ENCODE measurements at places on chromosomes 3 and 15.

DNA sequence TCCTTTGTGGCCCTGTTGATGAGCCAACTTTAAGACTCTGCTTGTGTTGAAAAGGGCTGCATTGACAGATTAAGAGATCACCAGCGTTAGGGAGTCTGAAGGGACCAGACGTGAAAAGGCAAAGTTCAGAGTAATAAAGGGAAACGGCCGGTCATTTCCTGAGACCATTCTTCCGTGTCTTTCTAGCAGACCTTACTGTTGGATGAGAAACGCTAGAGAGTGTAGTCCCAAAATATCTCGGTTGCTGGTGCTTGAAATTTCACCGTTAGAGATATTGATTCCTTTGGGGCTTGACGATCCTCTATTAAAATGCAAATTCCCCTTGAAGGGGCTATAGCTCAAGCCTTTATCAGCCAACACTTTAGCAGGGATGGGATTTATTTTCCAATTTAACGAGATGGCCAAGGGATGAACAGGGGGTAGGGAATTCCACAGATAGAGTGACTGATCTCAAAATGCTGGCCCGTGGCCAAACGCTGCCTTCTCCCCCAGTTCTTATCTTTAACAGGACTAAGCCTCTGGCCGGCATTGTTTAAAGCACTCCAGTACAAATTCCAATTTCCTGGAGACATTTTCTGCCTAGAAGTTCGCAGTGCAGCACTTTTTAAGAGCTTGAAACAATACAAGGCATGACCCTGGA is 250.4 kb downstream of the TJP1 start:
- DNase-seq, result no peak

- DNase-seq, result no peak
These were observed 169.0 kb upstream of the TSC22D2 start for GRCh38 chr3:150238995-150239619.

- no peak for DNase-seq
These were observed 22.4 kb downstream of the CYP11A1 start for GRCh38 chr15:74345051-74345450.

DNA sequence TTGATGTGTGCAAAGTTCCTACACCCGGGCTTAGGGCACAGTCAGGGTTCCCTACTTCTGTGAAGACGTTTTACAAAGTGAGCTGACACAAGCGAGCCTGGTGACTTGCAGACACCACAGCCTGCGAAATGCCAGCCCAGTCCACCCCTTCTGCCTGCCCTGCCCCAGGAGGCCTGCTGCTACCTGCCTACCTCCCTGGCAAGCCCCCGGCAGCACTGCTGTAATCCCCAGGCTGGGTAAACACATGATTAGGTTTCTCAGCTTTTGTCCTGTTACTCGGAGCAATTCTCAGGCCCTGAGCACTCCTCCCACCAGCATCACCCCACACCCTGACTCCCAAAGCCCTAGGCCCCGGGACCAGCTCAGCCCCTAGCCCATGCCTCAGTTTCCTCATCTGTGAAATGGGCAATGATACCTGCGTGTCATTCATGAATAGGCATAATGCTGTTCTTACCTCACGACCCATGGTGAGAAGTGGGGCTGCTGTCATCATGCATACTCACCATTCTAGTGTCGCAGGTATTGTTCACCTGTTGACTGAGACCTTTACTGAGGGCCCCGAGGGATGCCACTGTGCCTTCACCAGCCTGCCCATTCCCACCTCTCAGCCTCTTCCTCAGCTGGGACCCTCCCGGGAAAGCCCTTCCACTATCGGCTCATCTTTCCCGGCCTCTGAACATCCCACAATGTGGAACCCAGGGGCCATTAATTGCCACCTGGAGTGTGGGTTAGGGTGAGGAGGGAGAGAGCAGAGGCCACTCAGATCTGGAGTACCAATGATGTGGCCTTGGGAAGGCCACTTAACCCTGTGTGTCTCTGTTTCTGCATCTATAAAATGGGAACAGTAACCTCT is 31.5 kb upstream of the SLC6A6 start:
- DNase-seq, result no peak

DNA sequence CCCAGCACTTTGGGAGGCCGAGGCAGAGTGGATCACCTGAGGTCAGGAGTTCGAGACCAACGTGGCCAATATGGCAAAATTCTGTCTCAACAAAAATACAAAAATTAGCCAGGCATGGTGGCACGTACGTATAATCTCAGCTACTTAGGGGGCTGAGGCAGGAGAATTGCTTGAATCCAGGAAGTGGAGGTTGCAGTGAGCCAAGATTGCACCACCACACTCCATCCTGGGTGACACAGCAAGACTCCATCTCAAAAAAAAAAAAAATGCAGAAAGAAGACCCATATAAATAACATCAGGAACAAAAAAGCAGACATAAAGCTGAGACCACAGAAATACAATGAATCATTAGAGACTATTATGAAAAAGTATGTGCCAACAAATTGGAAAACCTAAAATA is 235.2 kb upstream of the VEPH1 start:
- DNase-seq, result no peak

- no peak for DNase-seq
These were observed 6.1 kb downstream of the ZBTB47 start for GRCh38 chr3:42659451-42660130.

- DNase-seq, result no peak
These were observed 35.1 kb downstream of the FBXL2 start for GRCh38 chr3:33312361-33312760.

GRCh38 chr15:73368301-73369136 is at the start of gene HCN4:
TSS of gene HCN4 (minus strand) at chr15:73368958. CDS start at chr15:73368270, 688 bp downstream.
- DNase-seq, result no peak

DNA sequence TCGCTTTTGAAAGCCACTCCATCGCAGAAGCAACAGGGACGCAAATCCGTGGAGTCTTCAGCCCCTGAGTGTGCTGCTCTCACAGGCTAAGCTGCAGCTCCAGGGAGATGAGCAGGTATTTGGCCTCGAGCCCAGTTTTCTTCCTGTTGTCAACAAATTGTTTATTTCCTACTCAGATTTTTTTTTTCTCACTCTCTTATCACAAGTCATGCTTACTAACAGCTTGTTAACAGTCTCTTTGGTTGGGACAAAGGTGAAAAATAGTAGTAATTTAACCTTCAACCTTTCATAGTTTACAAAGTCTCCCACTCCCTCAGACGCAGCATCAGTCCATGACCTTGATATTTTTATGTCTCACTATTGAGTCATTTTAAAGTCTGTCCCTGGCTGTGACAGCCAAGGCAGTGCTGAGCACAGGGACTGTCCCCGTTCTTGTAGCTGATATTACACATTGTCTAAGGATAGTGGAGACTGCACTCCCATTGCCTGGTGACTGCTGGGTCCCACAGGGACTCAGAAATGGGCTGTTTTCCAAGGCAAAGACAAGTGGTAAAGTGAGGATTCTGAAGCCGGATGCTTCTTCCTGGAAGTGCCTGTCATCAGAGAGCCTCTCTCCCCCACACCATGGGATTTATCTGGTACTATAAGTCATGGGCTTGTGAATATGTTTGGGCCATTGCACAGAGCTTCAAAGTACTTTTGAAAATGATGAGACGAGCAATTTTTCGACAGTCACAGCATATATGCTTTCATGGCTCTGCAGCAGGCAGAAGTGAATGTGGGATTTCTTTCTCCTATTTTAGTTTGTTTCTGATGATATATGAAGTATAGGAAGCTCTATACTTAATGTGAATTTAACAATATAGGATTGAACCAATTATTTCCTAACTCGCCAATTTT is 59.8 kb upstream of the UNC13C start:
- no peak for DNase-seq

- no peak for DNase-seq
These were observed 28.0 kb upstream of the SUCNR1 start for GRCh38 chr3:151845306-151845905.

- no peak for DNase-seq
These were observed 1127.8 kb downstream of the TUSC7 start for GRCh38 chr3:117837391-117837790.

GRCh38 chr15:79923079-79923514 is 26.3 kb upstream of the MTHFS start:
- peak; percentile 53 for DNase-seq

DNA sequence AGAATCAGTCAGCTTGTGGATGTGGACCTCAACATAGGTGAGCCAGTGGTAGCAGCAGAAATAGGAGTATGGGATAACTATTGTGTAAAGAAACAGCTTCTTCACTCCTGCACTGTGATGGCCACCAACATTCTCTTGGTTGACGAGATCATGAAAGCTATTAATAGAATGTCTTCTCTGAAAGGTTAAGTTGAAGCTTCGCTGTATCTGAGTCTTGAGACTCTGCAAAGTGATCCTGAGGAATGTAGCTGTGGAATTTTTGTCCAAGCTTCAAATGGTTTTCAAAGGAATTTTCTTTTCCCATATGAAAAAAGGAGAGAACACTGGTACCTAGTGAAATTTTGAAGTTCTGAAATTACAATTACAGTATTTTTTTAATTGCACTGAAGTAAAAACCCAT is 146.3 kb downstream of the GMNC start:
- DNase-seq, result no peak

DNA sequence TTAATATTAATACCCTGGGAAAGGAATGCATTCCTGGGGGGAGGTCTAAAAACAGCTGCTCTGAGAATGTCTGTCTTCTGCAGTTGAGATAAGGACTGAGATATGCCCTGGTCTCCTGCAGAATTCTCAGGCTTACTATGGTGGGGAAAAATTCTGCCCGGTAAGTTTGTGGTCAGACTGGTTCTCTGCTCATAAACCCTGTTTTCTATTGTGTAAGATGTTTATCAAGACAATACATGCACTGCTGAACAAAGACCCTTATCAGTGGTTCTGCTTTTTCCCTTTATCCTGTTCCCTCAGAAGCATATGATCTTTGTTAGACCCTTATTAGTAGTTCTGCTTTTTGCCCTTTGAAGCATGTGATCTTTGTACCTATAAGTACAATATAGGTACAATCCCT is 494.6 kb downstream of the CNTN6 start:
- DNase-seq, result no peak

GRCh38 chr3:51691021-51691420 is 15.8 kb upstream of the GRM2 start:
- DNase-seq, result no peak

DNA sequence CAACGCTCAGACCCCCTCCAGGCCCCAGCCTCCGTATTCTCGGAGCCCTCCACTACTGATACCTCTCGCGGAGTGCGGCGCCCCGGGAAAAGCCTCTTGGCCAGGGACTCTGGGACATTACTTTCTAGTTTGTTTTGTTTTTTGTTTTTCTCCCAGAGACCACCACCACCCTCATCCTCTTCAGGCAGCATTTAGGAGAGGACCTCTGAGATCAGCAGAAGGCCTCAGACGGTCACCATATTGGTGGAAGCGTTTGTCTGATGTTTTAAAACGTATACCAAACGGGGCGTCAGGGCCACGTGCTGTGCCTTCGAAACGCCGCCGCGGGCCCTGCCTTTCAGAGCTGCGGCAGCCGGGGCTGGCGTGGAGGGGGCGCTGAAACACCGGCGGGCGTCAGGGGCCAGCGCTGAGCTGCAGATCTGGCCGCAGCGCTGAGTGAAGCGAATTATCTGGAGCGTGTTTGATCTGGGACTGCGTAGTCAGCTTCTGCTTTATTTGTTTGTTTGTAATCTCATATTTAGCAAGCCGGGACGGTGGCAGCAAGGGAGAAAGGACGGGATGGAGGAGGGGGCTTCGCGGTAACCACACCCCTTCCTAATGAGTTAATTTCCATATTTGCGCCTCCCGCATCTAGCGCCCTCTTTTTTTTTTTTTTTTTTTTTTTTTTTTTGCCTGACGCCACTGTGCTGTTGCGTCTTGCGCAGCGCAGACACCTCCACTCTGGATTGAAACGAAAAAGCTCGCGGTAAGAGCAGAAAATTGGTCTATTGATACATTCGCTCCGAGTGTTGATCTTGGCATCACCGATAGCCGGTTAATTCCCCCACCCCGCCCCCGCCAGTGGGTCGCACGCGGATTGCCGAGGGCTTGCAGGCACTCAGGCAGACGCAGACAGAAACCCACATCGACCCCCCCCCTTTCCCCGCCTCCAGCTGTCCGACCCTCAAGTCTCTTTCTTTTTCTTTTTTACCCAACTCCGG is 14.9 kb downstream of the SOX2 start:
- DNase-seq, result no peak

GRCh38 chr3:47850564-47851410 is 47.8 kb downstream of the DHX30 start:
- no peak for DNase-seq

DNA sequence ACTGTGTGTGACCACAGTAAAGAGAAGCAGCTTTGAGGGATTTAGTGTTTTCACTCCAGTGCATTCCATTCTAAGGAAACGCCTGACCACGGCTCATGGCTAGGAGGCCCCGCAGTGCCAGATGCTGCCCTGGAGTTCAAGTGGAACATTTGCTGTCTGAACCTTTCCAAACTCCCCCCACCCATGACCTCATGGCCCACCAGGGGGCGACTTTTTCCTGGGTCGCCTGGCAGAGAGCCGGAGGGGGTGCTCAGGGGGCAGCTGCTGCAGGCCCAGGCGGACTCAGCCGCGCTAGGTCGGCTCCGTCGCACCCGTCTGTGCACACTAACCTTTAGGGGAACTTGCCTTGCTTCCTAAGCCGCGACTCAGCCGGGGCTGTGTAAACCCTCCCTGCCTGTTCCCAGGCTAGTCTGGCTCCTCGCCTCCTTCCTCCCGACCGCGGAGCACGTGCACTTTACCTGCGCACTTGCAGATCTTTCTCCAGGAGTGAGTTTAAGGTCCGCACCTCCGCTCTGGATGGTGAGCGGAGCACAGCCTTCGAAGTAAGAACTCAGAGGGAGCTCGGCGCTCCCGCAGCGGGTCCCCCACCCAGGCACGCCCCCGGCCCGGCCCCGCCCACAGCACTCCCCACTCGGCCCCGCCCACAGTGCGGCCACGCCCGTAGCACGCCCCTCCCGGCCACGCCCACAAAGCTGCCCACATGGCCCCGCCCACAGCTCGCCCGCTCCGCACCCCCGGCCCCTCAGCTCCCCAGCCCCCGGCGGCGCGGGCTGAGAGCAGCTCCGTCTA is at the start of gene OCA2:
TSS of gene OCA2 (minus strand) at position 550 of the 789 bp plus-strand sequence. CDS start 17,441 bp downstream, outside the sequence.
- DNase-seq, result peak; percentile 35

DNA sequence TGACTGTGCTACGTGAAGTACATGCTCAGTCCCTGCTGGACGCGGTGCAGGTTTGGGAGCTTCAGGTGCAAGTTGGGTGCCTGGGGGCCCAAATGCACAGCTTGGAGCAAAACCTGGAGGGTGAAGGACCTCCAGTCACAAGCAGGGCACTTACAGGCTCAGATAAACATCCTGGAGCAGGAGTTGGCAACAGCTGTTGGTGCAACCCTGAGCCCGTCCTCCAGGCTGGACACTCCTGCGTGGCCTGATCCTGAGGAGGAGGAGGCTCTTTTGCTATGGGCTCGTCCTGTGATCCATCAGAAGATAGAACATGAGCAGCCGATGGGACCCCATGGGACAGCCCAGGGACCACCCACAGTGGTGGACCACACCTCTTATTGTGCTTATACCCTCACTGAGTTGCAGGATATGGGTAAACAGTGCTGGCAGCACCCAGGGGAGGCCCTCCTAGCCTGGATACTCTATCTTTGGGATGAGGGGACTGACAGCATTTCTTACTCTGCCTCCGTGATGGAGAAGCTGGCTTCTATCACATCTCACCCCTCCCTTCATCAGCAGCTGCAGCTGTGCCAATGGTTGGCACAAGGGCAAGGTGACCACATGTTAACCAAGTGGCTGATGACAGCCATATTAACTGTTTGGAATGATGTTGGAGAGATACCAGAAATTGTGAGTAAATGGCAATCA is 301.6 kb downstream of the ZPLD1 start:
- DNase-seq, result no peak
